ENCODE measurements at places on chromosomes 12 and 14.

- no peak for DNase-seq
Observed at GRCh38 chr12:68835333-68835908, 27.4 kb downstream of the MDM2 start.

GRCh38 chr12:4178424-4179170 is 95.0 kb upstream of the CCND2 start:
- no peak for DNase-seq

DNA sequence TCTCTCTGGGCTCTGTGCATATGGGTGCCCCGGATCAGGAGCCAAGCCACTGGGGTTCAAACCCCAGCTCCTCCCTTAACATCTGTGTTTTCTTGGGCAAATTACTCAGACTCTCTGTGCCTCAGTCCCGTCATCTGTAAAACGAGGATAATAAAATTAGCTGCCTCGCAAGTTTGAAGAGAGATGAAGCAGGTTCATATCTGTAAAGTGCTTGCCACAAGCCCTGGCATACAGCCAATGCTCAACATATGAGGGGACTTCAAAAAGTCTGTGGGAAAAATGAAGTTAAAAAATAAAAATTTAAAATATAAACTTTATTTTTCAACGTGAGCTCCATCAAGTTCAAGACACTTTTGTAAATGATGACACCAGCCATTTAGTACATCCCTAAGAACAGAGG is 276.7 kb downstream of the FOXN3 start:
- DNase-seq = no peak

- no peak for DNase-seq
Observed at GRCh38 chr14:78329371-78329770, 159.2 kb downstream of the NRXN3 start.

DNA sequence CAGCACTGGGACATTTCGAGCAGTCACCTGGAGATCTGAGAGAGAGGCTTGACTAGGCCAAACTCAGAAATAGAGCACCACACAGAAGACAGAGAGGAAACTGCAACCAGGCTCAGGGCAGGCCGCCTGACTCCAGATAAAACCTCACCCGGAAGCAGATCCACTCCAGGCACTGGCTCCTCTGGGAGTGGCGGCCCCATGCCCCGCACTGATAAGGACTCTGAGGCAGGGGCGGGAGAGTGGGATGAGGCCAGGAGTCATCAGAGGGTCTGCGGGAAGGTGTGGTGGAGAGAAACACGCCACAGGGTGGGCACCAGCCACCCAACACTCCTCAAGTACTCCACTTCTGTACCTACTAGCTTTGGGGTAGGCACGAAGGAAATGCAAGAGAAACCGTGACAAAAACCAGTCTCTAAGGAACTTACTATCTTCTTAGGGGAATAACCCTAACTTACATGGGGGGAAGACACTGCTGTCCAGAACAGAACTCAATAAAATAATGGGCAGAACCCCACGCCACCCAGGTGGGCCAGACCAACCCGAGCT is 71.3 kb downstream of the CHGA start:
- no peak for DNase-seq

DNA sequence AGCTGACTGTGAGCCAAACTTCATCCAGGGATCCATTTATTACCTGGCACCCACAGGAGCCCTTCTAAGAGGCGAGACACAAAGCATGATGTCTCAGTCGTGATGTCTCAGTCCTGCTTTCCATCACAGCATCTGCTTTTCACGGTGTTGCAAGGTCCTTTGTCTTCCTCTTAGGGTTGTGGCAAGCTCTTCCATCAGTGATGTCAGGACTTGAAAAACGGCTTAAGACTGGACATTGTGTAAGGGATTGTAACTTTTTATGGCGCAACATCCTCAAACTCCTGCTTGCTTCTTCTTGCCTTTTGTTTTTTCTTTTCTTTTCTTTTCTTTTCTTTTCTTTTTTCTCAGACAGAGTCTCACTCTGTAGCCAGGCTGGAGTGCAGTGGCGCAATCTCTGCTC is 586.5 kb upstream of the TMEM132C start:
- DNase-seq = no peak

DNA sequence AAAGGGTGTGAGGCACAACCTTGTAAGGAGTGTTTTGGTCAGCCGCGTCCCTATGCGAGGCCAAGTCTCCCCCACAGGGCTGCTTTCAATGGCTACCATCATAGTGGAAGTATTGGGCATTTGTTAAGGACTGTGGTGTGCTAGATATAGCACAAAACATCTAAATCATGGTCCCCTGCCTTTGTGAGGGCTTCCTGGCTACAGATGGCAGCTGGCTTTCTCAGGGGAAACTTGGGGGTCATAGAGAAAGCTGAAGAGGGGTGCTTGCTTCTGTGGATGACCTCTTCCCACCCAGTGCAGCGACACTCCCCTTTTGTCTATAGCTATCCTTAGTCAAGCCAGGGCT is 315.8 kb downstream of the ZFP36L1 start:
- DNase-seq = no peak

- DNase-seq = no peak
Observed at GRCh38 chr14:58805605-58806409, 168.0 kb downstream of the DACT1 start.

GRCh38 chr12:92695577-92695976 is 7.2 kb upstream of the PLEKHG7 start:
- no peak for DNase-seq

- DNase-seq = no peak
Observed at GRCh38 chr12:17640615-17641014, 449.4 kb downstream of the RERGL start.

DNA sequence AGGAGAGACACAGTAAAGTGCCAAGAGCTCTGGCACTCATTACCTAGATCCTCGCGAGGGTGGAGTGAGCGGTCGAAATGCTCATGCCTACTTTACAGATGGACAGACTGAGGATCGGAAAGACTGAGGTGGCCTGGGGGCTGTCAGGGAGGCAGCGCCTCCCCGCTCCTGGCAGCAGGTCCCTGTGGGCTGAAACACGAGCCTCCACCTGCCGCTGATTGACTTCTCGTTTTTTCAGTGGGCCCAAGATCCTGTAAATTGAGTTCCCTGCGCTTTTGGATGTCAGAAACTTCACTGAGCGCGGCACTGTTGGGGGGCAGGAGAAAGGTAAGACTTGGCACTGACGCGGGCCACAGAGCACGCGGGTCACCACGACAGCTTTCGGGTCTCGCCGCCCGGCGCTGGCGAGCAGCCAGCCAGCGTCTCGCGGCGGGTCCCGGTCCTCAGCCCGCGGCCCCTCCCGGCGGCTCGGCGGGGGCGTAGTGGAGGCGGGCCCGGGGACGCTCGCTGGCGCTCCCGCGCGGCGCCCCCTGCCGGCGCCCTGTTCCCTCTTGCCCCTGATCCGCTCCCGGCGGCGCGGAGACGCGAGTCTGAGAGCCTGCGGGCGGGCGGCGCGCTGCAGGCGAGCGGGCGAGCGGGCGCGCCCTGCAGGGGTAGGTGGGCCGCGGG is 552 bp upstream of the SCN8A start:
- no peak for DNase-seq

GRCh38 chr14:23164250-23164649 is 19.2 kb downstream of the SLC7A8 start:
- no peak for DNase-seq

GRCh38 chr12:109448707-109449390 is 28.3 kb downstream of the KCTD10 start:
- DNase-seq = no peak

- no peak for DNase-seq
Observed at GRCh38 chr14:103122947-103123633, at the start of gene TNFAIP2. TNFAIP2 (plus strand) TSS chr14:103123461; CDS start chr14:103126458, 2,997 bp downstream.

DNA sequence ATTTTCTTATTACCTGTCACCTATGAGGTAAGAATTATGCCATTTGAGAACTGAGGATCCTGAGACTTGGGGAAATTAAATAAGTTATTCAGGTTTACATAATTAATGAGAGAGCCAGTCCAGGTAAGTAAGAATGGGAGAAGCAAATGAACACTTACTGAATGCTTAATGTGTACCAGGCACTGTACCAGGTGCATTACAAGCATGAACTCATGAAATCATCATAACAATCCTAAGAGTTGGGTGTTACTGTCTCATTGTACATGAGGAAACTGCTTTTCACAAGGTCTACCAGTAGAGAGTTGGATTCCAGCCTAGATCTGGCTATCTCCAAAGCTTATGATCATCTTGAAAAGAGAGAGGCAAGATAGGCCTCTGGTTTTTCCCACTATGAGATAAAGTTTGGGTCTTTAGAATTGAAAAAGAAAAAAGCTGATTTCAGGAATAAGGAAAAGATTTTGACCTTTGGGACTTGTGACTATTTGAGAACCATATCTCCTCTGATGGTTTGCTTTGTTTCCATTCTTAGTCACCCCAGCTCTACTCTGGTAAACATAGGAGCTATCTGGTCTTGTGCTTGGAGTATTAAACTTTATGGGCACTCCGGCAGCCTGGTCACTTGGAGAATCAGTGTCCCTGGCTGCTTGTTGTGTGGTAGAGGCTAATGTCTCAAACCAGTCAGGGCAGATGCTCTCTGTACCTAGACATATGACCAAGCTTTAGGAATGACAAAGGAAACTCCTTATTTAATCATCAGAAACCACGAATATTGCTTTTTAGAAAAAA is 48.0 kb downstream of the PTHLH start:
- DNase-seq = no peak

- no peak for DNase-seq
Observed at GRCh38 chr14:79658221-79658620, 553.1 kb downstream of the DIO2 start.

DNA sequence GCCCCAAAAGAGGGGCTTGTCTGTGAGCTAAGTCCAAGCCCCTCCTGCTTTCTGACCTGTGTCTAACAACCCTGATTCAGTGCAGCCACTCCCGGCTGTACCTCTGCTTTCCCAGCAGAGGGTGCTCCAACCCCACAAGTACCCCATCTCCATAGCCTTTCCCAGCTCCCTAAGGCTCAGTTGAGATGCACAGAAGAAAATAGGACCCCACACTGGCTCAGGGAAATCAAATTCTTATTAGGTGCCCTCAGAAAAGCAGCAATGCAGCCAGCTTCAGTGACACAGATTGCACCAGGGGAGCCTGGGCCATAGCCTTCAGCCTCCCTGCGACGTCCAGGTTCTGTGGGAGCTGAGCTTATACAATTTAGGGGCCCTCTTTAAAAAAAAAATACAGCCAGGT is 49.9 kb downstream of the LRRC74A start:
- no peak for DNase-seq

- no peak for DNase-seq
Observed at GRCh38 chr12:43317156-43317555, 234.8 kb downstream of the ADAMTS20 start.

DNA sequence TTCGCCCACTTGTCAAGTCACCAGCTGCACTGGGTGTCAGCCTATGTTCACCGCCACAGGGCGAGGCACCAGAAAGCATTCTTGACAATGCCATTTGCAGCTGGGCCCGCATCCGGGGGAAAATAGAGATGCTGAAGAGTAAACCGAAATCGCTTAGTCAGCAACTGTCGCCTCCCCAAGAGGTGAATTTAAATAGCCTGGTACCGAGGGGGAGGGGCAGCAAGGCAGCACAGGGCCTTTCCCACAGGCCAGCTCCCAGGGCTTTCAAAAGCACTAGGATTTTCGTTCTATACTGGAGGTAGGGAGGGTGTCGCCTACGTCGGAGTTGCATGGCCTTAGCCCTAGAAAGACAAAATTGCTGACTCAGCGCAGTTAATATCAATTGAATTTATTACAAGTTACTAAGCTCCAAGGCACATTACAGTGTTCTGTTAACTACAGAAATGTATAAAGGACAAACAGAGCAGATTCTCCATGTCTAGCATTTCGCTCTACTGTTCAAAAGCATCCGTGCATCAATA is 4.3 kb downstream of the IRF2BPL start:
- no peak for DNase-seq

- no peak for DNase-seq
Observed at GRCh38 chr14:60654334-60654821, 5.1 kb upstream of the SIX1 start.

- no peak for DNase-seq
Observed at GRCh38 chr12:124915239-124916236, 1.1 kb upstream of the UBC start.

DNA sequence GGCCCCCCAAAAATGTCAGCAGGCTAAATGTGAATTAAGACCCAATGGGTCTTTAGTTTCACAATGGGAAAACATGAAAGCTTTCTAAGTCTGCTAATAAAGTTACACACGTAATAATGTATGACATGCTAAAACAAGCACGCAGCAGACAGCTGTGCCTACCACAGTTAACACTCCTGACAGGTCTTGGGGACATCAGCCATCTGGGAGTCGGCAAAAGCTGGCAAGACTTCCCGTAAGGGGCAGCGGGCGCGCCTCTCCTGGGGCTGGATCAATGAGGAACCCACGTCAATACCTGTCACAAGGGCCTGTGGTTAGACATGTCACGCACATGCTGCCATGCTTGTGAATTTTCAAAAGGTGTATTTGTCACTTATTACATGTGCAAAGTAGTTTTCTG is 45.0 kb downstream of the ACTN1 start:
- DNase-seq = no peak

DNA sequence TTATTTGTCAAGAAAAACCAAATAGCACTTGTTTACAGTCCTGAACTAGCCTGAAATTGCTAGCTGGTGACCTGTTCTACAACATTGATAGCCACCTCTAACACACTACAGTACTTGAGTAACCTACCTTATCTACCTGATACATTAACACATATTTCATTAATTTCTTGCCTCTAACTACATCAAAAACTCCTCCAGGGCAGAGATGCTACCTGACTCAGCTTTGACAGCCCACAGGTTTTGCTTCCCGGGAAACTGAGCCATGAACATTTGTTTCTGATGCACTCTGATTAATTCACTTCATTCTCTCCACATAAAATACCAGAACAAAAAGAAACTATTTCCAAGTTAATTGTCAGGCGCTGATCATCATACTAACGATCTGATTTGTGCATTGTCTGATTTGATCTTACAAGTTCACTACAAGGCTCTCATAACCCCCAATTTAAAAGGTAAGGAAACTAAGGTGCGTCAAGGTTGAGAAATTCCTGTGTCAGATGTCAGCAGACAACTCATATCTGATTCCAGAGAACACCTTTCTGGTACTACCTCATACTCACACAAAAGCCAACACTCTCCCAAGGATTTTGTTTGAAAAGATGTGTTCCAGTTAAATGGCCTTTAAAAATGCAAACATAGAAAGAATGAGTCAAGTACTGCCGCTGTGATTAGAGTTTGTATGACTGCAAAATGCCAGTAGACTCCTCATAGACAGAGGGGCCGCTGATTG is 768.7 kb downstream of the BCL11B start:
- no peak for DNase-seq
